ENCODE measurements at places on chromosomes 5 and 9.

- peak; percentile 50 for DNase-seq
These were observed 52.5 kb downstream of the RPS23 start for GRCh38 chr5:82225525-82226172.

GRCh38 chr9:19663570-19663969 is 125.3 kb downstream of the SLC24A2 start:
- DNase-seq, result no peak

- DNase-seq, result no peak
These were observed 36.4 kb downstream of the SNX30 start for GRCh38 chr9:112786829-112787520.

GRCh38 chr5:81365541-81365940 is 28.4 kb downstream of the ACOT12 start:
- DNase-seq, result no peak

Data from naive thymus-derived CD8-positive, alpha-beta T cell (primary cell).